ENCODE measurements at places on chromosomes 11 and 22.

DNA sequence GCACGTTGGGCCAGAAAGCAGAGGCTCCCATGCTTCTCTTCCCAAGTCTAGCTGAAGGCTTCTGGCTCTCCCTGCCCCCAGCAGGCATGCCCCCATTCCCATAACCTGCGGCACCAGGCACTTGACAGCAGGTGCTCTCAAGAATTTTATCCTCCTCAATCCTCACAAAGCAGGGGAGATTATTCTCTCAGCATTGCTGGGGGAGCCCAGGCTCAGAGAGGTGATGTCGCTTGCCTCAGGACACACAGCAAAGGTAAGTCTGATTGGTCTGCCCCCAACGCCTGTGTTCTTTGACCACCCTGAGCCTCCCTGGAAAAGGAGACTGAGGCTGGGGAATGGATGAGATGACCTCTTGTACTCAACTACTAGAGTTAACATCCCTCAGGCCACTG, 4.8 kb downstream of the TST start:
- DNase-seq, result no peak

- no peak for DNase-seq
These were observed 100.8 kb upstream of the B3GAT1 start for GRCh38 chr11:134512571-134513538.

GRCh38 chr11:109490953-109491635, 69.1 kb downstream of the C11orf87 start:
- DNase-seq, result no peak

GRCh38 chr11:44578279-44578678, 12.8 kb downstream of the CD82 start:
- no peak for DNase-seq

DNA sequence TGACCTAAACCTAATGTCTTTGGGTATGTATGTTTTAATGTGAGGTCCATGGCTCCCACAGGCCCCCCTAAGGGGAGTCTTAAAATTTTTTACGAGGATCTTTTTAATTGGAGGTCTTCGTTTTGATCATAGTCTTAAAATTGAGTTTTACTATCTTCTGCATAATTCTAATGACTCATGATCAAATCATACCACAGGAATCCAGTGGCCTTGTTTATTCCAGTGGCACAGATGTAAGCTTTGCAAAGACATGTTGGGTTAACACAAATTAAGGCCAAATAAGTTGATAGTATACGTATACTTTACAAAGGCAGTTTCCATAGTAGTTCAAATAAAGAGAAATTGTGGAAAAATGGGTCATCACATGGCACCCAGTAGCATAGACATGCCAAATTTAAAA, 33.9 kb upstream of the FJX1 start:
- no peak for DNase-seq

DNA sequence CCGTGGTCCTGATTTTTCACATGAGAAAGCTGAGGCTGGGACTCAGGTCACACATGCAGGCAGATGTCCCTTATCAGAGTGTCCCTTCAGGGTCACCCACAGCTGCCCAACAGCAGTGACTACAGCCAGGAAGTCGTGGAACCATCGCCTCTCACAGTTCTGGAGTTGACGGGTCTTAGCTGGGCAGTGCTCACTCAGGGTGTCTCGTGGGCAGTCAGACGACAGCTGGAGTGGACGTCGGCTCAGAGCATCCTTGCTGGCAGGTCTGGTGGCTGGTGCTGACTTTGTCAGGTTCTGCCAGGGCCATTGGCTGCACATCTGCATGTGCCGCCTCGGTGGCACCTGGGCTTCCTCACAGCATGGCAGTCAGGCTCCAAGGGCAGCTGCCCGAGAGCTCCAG, 35.6 kb upstream of the TH start:
- DNase-seq, result no peak

- no peak for DNase-seq
These were observed 16.3 kb downstream of the PRR14L start for GRCh38 chr22:31733580-31734079.

DNA sequence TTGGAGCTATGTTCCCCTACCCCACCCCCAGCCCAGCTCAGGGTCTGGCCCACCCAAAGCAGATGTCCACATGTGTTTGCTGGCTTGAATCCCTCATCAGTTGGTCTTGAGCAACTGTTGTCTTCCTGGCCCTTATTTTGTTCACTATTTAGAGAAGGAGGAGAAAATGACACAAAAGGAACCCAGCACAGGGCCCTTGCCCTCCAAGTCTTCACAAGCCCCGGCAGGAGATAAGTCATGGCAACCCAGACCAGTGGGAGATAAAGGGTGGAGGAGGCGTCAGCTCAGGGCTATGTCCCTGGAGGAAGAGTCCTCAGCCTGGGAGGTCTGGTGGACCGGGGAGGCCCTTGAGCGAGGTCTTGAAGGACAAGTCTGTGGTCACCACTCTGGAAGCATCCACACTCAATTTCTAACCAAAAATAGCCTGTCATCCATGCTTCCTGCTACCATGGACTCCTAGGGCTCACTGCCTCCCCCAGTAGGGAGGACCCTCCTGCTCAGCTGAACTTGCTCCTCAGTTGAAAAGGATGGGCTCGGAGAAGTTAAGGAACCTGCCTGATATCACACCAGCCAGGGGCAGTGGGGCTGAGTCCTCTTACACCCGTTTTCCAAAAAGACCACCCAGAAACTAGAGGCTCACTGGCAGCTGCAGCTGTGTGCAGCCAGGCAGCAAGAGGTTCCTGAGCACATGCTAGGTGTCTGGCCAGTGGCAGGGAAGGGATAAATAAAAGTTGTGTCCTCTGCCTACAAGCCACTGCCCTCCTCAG, 1.8 kb upstream of the RAB3IL1 start:
- no peak for DNase-seq

DNA sequence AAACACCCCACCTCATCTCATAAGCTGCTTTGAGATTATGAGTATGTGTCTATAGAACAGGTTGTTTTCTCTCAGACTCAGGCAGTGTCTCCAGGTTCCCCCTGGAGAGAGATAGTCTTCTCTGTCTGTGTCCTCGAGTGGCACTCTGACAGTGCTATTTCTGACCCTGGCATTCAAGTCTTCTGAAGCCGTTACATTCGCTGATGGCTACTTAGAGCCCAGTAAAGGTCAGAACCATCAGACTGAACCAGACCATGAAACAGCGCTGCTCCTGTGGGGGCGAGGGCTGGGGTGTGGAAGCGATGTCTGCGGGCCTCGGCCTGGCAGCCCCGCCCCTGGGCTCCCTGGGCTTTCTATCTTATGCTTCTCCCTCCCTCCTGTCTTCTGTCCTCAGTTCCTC, 23.5 kb downstream of the SHISA8 start:
- no peak for DNase-seq

GRCh38 chr22:29306835-29307595, 565 bp downstream of the GAS2L1 start:
- peak; percentile 33 for DNase-seq

DNA sequence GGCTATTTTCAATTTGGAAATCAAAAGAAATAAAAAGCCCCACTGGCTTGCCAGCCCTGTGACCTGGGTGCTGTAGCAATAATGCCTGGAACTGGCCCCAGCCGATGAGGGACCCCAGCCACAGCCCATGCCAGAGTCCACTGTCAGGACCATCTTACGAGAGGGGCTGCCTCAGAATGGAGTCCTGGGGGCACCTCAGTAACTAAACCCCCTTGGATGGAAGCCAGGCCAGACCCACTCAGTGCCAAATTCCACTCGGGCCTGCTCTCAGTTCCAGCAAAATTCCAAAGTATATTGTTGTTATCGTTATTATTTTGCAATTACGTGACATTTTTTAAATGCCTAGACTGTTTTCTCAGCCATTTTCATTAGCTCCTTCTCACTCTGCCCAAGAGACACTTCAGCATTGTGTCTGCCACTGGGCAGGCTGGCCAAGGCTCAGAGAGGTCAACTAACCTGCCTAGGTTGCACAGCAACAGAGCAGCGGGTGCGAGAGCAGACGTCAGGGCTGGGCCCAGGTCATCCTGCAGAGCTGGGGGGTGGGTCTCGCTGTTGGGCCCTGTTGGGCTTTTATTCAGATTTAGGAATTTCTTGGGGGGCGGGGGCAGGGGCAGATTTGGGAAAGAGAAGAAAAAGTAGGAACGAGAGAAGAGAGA, 19.5 kb downstream of the CDKN1C start:
- DNase-seq, result no peak

DNA sequence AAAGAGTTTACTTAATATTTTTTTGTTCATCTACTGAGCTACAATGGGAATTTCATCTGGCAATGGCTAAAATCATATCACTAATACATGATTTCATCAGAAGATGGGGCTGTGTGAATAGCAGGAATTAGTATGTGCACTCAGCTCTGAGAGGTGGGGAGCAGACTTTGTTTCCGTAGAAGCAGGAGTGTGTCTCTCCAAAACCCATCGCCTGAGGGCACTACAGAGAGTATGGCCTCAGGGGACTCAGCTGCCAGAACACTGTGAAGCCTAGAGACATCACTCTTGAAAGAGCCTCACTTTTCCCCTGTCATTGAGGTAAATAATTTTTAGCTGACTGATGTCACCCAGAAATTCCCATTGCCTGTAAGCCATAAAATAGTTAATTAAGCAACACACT, 261.4 kb upstream of the ISX start:
- no peak for DNase-seq

- no peak for DNase-seq
These were observed 42.3 kb downstream of the OSBPL5 start for GRCh38 chr11:3122775-3123201.

DNA sequence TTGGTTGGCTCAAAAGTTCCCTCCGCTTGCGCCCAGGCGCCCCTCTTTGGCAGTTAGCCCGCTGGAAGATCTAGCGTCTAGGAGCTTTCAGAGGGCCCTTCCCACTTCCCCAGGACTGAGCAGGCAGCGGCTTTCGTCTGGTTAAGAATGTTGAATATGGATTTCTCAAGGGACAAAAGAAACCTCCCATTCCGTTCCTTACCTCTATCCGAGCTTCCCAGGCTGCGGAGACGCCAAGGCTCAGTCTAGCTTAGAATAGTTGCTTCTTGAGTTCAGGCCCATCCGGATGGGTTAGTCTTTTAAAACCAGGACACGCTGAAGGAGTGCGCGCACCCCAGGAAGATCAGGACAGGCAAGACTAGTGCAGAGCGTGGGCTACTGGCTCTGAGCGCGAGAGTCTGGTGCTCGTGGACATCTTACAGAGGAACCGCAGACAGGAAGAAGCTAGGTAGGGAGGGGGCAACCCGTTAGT, 1.6 kb downstream of the NELL1 start:
- peak; percentile 12 for DNase-seq

DNA sequence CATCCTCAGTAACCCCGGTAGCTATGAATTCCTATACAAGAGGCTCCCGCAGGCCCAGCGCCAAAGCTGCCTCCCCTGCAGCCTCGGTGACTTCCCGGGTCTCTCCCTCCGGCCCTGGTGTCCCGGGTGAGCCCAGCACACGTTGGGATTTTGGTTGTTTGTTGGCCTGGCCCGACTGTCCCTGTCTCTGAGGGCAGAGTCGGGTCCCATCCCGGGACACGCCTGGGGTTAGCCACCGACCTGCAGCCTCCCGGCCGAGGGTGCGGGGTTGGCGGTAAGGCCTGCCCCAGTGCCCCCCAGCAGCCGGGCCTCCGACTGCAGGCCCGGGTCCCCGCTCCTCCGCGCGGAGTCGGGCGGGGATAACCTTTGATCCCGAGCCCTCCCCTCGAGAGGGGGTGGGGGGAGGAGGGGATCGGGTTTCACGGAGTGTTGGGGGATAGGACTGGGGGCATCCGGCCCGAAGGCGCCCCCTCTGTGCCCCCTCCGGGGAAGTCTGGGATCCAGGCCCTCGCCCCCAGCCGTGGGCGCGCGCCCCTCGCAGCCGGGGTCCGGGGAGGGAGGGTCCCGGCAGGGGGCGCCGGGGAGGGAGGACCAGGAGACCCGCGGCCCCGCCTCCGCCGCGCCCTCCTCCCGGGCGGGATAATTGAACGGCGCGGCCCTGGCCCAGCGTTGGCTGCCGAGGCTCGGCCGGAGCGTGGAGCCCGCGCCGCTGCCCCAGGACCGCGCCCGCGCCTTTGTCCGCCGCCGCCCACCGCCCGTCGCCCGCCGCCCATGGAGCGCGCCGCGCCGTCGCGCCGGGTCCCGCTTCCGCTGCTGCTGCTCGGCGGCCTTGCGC, at the start of gene FBLN1:
TSS of gene FBLN1 (plus strand) at position 669 of the 835 bp plus-strand sequence. CDS start at position 772, 103 bp downstream.
- peak; percentile 1 for DNase-seq

- no peak for DNase-seq
These were observed 75.7 kb upstream of the TTC12 start for GRCh38 chr11:113238721-113239120.

- no peak for DNase-seq
These were observed 23.2 kb upstream of the LMO1 start for GRCh38 chr11:8286886-8287285.

GRCh38 chr11:82794490-82794889, 60.8 kb upstream of the FAM181B start:
- no peak for DNase-seq
